ENCODE measurements at places on chromosomes 4 and X.

GRCh38 chr4:15427161-15427560 lies 672 bp upstream of the C1QTNF7 start:
- no peak for DNase-seq

- DNase-seq = no peak
Measured at GRCh38 chrX:120137439-120137838, 21.0 kb upstream of the RHOXF2 start.

DNA sequence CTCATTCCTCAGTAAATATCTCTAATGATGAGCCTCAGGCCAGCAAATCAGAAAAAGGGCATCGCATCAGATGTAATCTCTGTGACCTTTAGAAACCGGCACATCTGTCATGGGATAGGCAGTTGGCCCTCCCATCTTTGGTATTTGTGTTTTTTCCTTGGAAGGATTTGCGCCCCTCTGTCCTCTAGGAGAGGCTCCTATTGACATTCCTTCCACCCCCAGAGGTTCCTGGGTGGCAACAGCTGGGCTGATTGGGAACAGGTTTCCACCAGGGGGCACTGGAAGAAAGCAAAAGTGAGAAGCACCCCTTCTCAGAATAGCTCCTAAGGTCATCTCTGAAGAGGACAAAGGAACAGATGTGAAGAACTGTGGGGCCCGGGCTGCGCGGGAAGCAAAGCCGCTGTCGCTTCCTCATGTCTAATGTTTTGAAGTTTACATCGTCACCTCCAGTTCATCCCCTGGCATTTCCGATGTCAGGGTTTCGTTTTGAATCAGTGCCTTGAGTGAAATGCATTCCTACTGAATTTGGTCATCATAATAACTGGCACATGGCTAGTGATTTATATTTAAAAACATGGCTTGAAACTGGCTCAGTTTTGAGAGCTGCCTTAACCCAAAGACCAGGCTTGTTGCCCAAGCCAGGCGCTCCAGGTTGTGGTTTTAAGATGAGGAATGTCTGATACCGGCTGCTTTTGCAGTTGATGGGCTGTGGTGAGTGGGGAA lies 6.2 kb downstream of the TXK start:
- peak; percentile 65 for DNase-seq

DNA sequence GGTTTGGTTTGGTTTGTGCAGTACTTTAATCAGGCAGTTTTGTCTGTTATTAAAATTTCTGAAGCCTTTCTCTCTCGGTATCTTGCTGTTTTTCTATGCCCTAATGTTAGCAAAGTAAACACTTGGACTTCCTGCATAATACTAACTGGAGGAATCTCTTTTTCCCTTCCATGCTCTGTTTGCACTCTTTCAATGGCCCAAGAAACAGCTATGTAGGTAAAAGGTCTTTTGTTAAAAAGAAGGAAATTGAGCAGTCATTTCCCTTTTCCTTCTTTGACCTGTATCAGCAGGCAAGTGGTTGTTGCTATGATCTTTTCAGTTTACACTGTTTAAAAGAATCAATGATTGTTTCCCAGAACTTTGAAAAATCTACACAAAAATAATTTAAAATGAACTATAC lies 82.7 kb downstream of the CCSER1 start:
- DNase-seq = no peak

DNA sequence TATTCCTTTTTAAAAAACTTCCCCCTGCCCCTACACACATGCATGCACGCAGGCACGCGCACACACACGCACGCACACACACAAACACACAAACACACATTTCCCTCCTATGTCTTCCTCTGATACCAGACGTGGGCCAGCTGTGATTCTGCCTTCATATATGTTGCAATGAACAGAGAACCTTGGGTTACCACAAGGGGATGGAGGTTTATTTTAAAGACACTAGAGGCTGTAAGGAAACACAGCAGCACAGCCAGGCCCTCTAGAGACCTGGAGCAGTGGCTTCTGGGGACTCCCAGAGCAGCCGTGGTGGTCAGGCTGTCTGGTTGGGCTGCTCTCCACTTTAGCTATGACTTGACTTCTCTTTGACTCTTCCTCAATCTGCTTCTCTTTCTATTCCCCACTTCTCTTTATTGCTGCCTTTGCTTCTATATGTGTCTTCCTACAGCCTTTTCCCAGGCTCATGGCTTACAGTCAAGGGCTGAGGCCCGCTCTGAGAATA lies 3.2 kb upstream of the TLR10 start:
- no peak for DNase-seq

DNA sequence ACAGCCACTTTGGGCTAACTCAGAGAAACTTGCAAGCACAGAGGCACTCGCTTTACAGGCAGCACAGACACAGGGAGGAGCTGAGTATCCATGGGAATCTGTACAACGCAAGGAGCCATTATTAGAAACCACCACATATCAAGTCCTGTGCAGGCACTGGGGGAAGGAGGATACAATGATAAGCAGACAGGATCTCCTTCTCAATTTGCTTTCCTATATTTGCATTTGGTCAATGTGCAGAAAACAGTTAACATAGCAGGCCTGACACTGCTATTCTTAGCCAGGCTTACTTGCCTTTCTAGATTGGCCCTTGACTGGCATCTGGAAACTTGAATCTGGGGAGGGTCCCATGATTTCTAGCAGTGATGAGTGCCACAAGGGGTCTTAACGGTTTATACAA lies 65.8 kb downstream of the TEC start:
- no peak for DNase-seq

DNA sequence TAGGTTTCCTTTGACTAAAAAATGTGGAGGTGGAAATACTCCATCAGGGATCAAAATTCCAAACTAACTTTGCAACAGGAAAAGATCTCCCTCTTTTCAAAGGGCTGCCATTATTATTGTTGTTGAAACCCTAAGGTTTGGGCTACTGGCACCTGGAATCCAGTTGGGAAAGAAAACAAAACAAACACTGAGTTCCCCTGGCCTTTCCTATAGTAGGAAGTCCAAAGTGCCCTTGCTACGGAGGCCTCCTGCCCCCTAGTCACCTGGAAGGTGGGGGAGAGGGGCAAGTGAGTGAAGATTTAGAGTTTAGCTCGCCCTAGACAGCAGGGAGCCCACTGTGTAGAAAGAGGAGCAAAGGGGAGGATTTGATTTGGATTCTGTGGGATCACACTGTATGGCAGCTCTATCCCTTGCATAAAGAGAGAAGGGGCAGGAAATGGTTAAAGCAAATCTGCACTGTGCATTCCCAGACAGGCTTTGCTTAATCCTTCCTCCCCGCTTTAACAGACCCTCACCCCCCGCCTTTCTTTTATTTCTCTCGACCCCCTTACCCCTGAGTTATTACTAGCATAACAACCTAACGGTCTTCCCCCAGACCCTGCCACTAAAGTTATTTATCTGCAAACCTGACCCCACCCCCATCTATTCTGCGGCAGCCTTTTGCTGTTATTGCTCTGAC lies 627 bp upstream of the FAT4 start:
- no peak for DNase-seq

DNA sequence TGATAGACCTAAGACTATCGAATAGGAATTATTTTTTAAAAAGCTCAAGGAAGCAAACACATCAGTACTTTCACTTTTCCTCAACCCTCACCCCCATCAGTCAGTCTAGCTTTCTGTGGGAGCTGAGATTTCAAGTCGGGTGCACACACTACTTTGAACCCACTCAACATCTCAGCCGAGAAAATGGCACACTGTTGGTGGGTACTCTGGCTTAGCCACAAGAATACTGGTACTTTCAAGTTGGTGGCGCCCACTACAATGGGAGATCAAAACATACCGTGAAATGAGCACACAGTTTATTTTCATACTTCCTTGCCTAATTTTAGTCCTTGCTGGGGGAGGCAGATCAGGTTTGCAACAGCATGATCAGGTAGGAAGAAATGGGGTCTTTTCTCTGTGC lies 10.2 kb downstream of the CD40LG start:
- DNase-seq = no peak

- no peak for DNase-seq
Measured at GRCh38 chr4:8556341-8557150, 23.6 kb upstream of the GPR78 start.

DNA sequence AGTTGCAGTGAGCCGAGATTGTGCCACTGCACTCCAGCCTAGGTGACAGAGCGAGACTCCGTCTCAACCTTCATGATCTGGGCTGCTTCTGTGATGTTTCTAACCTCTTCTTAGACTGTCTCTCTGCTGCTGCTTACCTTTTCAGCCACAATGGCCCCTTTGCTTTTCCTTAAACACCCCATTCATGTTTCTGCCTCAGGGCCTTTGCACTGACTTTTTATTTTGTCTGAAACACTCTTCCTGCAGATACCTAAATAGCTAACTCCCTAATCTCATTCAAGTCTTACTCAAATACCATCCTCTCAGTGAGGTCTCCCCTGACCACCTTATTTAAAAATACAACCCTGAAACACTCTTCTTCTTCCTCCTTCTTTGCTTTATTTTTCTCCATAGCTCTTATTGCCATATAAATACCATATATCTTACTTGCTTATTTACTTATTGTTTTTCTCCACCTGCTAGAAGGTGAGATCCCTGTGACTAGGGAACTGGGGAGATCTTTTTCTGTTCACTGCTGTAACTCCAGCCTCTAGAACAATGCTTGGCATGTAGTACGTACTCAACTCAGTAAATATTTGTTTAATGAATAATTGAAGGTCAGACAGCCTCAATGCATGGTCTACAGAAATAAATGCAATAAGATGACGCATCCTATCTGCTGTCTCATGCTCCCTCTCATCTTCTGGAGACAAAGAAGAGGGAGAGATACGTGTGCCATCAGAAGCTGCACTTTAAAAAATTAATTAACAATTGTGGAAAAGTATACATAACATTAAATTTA lies 43.8 kb upstream of the SETD7 start:
- no peak for DNase-seq

- no peak for DNase-seq
Measured at GRCh38 chr4:84799318-84799717, 167.2 kb downstream of the WDFY3 start.

DNA sequence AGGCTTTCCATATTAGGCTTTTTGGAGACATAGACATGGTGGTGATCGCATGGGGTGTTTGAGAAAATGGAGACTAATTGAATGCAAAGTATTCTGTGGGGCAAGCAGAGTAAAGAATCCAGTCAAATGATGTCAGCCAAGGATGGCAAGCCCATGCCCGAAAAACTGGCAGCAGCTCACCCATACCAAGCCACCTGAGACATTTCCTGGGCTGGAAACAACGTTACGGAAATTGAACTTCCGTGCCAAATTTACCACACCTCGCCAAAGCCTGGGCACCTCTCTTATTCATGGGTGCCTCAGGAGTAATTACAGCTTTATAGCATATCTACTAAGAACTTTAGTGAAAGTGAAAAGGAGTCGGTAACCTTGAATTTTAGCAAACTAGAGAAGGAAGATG lies 166.4 kb downstream of the CBR4 start:
- no peak for DNase-seq

DNA sequence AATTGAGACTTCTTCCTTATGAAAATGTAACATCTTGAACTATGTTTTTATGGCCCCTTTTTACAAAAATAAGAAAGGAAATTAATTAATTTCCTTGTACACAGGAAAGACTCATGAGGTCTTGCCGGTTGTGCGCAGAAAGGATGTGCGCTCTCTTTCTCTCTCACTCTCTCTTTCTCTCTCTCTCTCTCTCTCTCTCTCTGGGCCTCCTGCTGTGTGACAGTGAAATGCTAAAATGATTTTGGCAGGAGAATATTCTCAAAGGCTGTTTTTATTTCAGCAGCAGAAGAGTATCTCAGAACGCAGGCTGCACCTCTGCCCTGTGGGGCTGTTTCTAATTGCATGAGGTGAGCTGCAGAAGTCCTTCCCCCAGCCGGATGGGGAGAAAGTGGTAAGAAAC lies 349.0 kb downstream of the MID1IP1 start:
- DNase-seq = no peak

GRCh38 chrX:95059909-95060308 lies 1385.9 kb downstream of the FAM133A start:
- no peak for DNase-seq

- no peak for DNase-seq
Measured at GRCh38 chr4:83381173-83381572, 46.5 kb upstream of the HPSE start.

- no peak for DNase-seq
Measured at GRCh38 chrX:20753076-20753475, 486.4 kb upstream of the RPS6KA3 start.

DNA sequence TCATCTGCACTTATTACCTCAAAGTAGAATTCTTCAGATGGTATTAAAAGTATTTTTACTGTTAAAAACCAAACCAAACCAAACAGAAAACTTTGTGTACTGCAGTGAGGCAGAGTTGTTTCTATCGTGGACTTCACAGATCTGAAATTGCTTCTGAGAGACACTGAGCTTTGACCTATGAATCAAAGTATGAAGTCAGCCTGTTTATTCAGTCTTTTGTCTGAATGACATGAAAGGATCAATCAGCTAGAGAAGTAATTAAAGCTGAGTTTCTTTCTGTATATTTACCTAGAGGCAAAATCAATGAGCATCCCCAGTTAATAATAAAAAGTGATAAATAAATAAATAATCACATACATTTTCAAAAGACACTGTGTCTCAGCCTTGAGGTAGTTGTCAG lies 2121.0 kb downstream of the PCDH7 start:
- no peak for DNase-seq

DNA sequence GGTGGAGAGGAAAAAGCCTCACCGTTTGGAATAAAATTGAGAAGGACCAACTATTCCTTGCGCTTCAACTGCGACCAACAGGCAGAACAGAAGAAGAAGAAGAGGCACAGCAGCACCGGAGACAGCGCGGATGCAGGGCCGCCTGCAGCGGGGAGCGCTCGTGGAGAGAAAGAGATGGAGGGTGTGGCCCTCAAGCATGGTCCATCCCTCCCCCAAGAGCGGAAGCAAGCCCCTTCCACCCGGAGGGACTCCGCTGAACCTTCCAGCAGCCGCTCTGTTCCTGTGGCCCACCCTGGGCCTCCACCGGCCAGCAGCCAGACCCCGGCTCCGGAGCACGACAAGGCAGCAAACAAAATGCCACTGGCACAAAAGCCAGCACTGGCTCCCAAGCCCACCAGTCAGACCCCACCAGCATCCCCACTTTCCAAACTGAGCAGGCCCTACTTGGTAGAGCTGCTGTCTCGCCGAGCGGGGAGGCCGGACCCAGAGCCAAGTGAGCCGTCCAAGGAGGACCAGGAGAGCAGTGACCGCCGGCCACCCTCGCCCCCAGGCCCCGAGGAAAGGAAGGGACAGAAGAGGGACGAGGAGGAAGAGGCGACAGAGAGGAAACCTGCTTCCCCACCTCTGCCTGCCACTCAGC lies 71.2 kb downstream of the AASDH start:
- no peak for DNase-seq

GRCh38 chrX:7215842-7216241 lies 67.9 kb upstream of the PUDP start:
- no peak for DNase-seq

GRCh38 chr4:2923141-2923551 lies 40.1 kb downstream of the NOP14 start:
- no peak for DNase-seq

- no peak for DNase-seq
Measured at GRCh38 chr4:2827874-2828751, 15.5 kb upstream of the ADD1 start.

- DNase-seq = no peak
Measured at GRCh38 chr4:177070533-177071058, 239.1 kb upstream of the NEIL3 start.

DNA sequence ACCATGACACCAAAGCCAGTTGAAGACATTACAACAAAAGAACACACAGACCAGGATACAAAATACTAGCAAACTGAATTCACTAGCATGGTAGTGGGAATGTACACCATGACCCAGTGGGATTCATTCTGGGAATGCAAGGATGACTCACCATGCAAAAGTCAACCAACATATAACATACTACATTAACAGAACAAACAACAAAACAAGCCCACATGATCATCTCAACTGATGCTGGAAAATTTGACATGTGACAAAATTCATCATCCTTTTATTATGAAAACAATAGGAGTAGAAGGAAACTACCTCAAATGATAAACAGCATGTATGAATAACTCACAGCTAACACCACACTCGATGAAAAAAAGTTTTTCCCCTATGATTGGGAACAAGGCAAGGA lies 190.2 kb downstream of the DCLK2 start:
- DNase-seq = no peak
